Fibroblast of the aortic adventitia (primary cell): ENCODE measurements at places on chromosomes 4 and X.
A peak's percentile ranks its signal among the peaks of the same experiment; 100 is the strongest.

DNA sequence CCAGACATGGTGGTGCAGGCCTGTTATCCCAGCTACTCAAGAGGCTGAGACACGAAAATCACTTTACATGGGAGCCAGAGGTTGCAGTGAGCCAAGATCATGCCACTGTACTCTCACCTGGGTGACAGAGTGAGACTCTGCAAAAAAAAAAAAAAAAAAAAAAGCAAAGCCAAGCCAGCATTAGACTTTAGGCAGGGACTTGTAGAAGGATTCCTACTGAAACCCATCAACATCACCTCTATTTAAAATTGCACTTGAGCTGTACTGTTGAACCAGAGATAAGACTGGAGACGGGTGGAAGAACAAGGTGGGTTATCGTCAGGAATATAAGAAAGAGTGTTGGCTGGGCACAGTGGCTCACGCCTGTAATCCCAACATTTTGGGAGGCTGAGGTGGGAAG lies 15.7 kb upstream of the AFAP1 start:
- DNase-seq, result no peak

DNA sequence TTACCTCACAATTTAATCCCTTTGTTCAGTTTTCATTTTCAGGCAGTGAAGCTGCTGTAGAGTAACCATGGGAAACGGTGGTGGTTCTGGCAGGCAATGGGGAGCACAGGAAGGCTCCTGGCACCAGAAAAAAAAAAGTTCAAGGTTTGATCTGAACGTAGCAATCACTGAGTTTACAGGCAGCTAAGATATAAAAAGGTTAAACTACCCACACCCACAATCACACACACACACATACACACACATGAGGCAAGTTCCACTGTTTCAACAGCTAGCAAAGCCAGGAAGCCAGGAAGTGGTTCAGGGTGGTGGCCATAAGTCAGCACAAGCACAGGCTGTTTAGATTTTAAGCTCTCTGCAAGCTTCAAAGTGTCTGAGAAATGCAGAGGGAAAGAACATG lies at the start of gene SULT1B1:
Gene SULT1B1, minus strand, starts transcription at position 166 of the 400 bp plus-strand sequence. CDS start 5,403 bp downstream, outside the sequence.
- peak; percentile 81 for DNase-seq

- no peak for DNase-seq
Measured at GRCh38 chr4:10342866-10343265, 114.4 kb downstream of the ZNF518B start.

DNA sequence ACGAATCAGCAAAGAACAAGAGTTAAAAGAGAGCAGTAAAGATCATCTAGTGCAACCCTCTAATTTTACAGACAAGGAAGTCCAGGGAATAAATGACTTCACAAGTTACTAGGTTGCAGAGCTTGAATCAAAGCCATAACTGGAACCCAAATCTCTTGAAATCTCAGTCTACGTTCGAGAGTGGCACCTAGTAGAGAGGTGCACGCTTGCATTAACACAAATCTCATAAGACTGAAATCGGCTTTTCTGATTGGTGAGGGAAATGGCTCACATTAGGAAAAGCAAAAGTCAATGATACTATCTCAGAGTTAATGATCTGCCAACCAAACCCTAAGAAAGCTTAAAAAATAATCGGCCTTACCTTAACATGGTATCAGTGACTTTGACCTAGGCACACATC lies 43.0 kb downstream of the FAT1 start:
- DNase-seq, result no peak

DNA sequence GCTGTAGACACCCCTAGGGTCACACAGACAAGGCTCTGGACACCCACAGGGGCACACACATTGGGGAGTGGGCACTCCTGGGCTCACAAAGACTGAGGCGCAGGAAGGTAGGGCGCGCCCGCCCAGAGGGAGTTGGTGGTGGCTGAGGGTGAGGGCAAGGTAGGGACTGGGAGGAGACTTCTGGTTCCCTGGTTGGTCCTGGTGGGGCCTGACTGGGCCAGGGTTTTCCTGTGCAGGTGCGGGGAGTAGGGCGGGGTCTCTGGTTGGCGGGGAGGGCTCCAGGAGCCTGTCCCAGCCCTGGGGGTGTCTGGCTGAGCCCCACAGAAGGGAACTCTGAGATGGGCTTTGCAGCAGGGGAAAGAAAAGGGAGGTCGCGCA lies 6.7 kb upstream of the WAS start:
- no peak for DNase-seq

- DNase-seq, result no peak
Measured at GRCh38 chr4:137957806-137958205, 284.3 kb downstream of the SLC7A11 start.

DNA sequence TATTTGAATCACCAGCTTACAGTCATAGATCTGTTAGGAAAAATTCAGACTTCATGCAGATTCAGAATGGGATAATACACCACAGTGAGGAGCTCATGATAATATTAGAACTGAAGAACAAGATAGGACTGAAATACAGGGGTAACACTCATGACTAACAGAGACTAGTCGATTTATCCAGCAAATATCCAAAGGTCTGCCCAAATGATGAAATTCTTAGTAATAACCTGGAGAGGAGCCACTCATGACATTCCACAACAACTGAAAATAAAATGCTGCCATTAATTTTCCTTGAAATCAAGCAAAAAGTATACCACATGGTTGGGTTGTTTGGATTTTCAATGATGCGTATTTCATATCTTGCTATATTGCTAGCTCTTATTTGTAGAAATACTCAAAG lies 903.7 kb upstream of the ADGRL3 start:
- no peak for DNase-seq

DNA sequence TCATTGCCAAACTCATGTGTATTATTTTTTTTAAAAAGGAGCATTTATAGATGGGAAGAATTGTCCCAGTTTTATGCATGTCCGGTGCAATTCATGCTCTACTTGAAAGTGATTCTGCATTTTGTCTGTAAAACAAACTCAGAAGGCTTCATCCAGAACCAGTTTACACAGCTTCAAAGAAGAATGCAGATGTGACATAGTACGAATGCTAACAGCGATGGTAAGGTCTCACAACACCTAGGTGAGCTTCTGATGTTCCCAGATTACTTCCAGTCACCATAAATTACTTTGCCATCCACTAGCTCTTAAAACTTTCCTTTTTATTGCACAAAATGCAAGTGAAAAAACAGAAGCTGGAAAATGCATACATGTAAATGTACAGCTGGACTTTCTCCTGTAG lies 41.5 kb upstream of the AGA start:
- DNase-seq, result no peak

- peak; percentile 48 for DNase-seq
Measured at GRCh38 chrX:152904151-152905080, 6.5 kb downstream of the ZNF185 start.

DNA sequence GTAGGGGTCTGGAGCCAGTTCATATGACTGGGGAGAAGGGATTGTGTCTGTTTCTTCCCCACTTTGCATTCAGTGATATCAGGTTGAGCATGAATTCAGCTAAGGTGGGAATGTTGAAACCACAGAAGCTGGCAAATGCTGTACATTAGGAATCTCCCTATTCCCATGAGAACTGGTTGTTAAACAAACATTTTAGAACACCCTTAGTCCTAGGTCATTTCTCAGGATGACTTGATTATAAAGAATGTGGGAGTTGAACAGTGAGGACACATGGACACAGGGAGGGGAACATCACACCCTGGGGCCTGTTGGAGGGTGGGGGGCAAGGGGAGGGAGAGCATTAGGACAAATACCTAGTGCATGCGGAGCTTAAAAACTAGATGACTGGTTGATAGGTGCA lies 62.6 kb upstream of the LIMCH1 start:
- peak; percentile 8 for DNase-seq

DNA sequence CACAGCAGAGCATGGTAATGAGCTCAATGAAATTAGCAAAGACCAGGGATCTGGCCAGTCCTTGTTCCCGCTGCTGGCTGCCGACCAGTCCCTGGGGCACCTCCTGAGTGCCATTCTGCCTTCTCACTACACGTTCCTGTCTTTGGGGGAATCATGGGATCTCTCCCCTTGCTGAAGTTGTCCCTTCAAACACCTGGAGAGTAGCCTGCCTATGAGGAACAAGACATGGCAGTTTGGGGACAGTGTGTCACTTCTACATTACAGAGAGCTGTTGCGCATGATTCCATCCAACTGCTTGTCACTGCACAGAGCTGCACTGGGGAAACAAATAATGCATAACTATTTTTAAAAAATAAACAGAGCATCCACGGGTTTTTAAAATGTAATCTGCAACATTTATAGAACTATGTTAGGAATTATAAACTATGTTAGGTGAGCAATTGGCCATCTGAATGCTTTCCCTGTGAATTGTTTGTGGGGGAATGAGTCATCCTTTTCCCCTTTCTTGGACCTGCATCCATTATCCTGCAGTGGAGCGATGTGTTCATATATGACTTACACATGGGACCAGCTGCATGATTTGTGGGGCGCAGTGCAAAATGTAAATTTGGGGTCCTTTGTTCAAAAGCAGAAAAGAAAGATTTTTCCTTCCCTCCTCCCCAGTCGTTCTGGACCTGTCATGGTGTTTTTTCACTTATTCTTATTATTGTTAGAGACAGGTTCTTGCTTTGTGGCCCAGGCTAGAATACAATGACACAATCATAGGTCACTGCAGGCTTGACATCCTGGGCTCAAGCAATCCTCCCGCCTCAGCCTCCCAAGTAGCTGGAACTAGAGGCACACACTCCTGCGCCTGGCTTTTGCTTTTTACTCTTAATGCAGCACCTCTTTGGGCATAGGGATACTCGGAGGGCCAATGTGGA lies 115.0 kb upstream of the TBL1X start:
- DNase-seq, result peak; percentile 52

GRCh38 chrX:103847174-103847870 lies 15.3 kb upstream of the RAB9B start:
- DNase-seq, result peak; percentile 28

GRCh38 chr4:53196882-53197771 lies 168.7 kb downstream of the SCFD2 start:
- DNase-seq, result peak; percentile 97

DNA sequence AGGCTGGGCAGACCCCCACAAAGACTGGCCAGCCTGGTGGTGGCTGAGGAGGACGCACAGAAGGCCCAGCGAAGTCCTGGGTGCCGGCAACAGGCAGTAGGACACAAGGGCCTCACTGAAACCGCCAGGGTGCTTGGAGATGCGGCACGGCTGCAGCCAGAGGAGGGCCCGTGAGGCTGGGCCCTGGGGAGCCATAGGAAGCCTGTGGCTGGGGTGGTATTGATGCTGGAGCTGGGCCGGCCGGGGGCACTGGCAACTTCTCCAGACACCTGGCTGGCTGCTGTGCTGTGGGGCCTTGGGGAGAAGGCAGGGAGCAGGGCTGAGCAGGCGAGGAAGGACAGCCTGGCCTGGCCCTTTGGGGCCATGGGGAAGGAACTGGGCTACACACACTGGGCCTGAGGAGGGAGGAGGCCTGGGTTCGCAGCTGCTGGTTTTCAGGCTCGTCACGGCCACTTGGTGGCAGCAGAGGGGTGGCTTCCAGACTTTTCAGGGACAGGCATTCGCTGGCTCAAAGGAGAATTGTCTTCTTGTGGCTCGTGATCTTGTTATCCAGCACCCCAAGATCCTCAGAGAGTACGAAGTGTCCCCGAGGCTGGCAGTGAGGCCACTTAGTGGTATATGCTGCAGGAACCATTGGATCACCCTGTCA lies 37.2 kb downstream of the ATP2B3 start:
- DNase-seq, result peak; percentile 51

DNA sequence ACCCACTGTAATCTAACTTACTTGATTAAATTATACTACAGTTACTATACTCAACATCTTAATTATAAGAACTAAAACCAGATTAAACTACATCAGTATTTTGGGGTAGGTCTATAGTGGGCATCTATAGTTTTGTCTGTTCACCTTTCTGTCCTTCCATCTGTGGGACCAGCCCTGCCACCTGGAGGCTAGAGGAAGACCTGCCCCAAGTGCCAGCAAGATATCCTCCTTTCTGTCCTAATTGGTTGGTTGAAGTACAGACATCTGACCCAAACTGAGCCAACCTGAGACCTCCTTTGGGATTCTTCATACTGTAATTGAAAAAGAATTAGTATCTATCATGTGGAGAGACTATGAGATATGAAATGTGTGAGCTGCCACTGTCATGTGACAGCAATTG lies 172.2 kb upstream of the TLL1 start:
- no peak for DNase-seq

GRCh38 chr4:128635141-128635954 lies 174.2 kb upstream of the JADE1 start:
- peak; percentile 91 for DNase-seq

DNA sequence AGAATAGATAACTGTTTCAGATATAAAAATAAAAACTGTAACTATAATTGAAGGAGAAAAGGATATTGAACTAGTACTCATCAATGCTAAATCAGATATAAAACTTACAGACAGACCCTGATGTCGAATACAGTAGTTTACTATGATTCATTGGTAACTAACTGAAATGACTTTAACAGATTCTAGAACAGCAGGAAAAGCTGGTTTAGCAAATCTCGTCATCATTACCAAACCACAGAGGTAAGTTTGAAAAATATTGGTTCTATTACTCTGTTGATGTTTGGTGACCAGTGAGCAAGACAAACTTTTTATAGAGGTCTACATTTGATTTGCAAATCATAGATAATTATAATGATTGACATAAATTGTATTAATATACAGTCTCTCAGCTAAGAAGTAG lies 551.4 kb upstream of the ADGRL3 start:
- no peak for DNase-seq

- peak; percentile 33 for DNase-seq
Measured at GRCh38 chrX:111244235-111244750, 26.0 kb downstream of the CAPN6 start.

DNA sequence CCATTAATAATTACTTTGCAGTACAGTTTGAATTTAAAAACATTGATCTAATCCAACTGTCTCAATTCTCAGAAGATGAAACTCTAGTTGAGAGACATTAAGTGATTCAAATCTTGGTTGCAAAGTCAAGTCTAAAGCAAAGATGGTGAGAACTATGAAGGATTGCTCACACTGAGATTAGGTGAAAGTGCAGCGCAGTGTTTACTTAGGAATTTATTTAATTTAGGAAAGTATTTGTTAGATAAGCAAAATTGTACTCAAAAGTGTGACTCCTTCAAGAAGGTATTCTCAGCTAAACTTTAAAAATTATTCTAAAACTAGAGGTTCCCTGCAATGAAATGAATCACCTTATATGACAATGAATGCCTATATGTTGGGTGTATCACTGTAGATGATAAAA lies 454.9 kb downstream of the PDGFC start:
- no peak for DNase-seq

GRCh38 chr4:105555409-105555808 lies 3.0 kb downstream of the ARHGEF38 start:
- DNase-seq, result no peak

- DNase-seq, result no peak
Measured at GRCh38 chr4:795726-796119, 30.2 kb downstream of the CPLX1 start.

GRCh38 chr4:2771264-2771663 lies 15.1 kb upstream of the TNIP2 start:
- no peak for DNase-seq

GRCh38 chr4:139764686-139765310 lies 99.2 kb downstream of the MGST2 start:
- no peak for DNase-seq

DNA sequence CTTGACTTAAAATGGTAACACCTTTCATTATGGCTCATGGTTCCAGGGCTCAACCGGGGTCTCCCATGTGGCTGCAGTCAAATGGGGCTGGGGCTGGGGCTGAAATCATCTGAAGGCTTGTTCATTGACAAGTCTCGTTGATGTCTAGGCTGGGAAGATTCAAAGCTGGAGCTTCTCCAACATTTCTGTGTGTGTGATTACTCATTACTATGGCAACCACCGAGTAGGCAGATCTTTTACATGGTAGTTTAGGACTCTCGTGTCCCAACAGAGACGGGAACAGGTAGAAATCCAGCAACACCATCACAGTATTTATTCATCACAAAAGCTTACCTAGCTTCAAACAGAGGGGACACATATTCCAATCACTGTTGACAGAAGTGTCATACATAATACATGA lies 7.8 kb downstream of the YTHDC1 start:
- peak; percentile 46 for DNase-seq
